B cell (primary cell): ENCODE measurements at places on chromosomes 6 and 20.
A peak's percentile ranks its signal among the peaks of the same experiment; 100 is the strongest.

- H3K4me3 ChIP-seq = no peak overlapping the region
- H3K36me3 ChIP-seq = peaks cover 9% of the 10 kb centered on the region
- peak overlapping the region; percentile 32 for H3K27ac ChIP-seq
Measured at GRCh38 chr6:156809034-156809433, 31.9 kb downstream of the ARID1B start.

DNA sequence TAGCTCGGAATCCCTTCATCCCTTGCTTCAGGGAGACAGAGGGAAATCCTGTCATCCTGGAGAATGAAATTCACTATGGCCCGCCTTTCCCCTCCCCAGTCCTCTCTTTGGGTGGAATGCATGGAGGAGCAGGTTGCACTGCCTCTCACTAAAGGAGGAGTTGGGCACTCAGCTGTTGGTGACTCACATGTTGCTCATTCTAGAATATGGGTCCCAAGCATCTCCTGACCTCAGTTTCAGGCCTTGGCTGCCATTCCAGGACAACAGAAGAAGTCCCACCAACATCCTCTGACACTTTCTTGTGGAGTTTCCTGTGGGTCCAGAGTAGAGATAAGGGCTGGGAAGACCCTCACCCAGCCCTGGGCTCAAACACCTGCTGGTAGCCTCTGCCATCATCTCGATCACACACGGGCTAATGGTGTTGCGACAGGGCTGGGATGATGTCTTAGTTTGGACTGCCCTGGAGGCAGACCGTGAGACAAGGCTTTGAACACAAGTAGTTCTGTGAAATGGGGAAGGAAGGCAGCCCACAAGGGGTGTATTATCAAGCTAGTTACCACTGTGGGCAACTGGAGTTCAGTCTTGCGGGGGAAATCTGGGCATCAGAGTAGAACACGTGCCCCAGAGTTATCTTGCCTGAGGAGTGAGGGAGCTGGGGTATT is 52.4 kb upstream of the RNF24 start:
- H3K27me3 ChIP-seq = no peaks in the 10 kb centered on the region
- no peaks in the 10 kb centered on the region for H3K4me1 ChIP-seq
- H3K4me3 ChIP-seq = no peak overlapping the region
- DNase-seq = no peak
- no peak overlapping the region for H3K27ac ChIP-seq

DNA sequence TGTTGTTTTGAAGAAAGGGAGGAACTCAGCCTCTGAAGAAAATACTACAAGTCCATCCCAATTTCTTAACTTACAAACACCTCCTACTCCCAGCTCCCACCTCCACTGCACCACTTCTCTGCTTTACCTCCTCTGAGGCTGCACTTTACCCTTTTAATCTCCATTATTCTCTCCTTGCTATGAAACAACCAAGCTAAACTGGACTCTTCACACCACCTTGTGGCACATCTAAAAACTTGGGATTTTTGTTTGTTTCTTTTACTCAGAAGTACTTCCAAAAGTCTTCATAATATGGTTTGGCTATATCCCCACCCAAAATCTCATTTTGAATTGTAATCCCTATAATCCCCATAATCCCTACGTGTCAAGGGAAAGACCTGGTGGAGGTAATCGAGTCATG is 142.2 kb downstream of the MOXD1 start:
- no peak for DNase-seq
- no peaks in the 10 kb centered on the region for H3K4me1 ChIP-seq
- no peaks in the 10 kb centered on the region for H3K27me3 ChIP-seq
- H3K4me3 ChIP-seq = no peak overlapping the region
- no peaks in the 10 kb centered on the region for H3K36me3 ChIP-seq

DNA sequence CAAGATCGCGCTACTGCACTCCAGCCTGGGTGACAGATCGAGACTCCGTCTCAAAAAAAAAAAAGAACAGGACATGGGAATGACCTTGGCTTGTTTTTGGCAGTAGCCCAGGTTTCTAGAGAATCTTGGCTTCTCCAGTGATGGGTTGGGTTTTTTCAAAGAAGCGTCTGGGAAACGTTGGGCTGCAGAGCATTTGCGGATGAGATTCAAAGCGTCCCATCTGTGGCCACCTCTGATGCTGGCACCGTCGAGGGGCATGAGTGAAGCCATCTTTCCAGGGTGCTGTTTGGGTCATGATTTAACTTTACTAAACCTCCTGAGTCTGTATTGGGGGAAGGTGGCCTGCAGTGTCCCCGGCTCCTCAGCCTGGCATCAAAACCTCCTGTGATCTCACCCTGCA is 43.2 kb upstream of the SRF start:
- H3K27me3 ChIP-seq = no peaks in the 10 kb centered on the region
- H3K27ac ChIP-seq = no peak overlapping the region
- no peak for DNase-seq
- H3K4me1 ChIP-seq = no peaks in the 10 kb centered on the region
- H3K4me3 ChIP-seq = no peak overlapping the region

DNA sequence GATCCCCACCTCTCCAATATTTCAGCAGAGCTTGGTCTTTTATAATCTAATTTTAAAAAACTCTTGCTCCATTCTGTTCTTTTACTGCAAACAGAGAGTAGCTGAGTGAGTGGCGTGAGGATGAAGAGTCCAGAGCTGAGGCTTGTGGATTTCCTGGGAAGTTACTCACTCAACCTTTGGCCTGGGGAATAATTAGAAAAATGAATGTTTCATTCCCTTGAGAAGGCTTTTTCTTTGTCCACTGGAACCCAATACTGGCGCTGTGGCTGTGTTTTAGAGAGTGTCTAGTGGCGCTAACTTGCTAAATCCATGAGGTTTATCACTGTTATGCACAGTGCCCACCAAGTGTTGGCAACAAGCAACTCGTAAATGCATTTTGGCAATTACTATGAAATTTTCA is 251.5 kb downstream of the HIVEP2 start:
- H3K36me3 ChIP-seq = no peaks in the 10 kb centered on the region
- no peaks in the 10 kb centered on the region for H3K27me3 ChIP-seq
- DNase-seq = no peak
- H3K27ac ChIP-seq = no peak overlapping the region
- peaks cover 4% of the 10 kb centered on the region for H3K4me1 ChIP-seq

- DNase-seq = no peak
- H3K36me3 ChIP-seq = no peaks in the 10 kb centered on the region
- no peaks in the 10 kb centered on the region for H3K27me3 ChIP-seq
- no peaks in the 10 kb centered on the region for H3K4me1 ChIP-seq
- H3K4me3 ChIP-seq = no peak overlapping the region
- H3K27ac ChIP-seq = no peak overlapping the region
Measured at GRCh38 chr6:700490-700889, 7.6 kb upstream of the EXOC2 start.

GRCh38 chr6:101585501-101585900 is 192.0 kb downstream of the GRIK2 start:
- DNase-seq = no peak
- no peak overlapping the region for H3K4me3 ChIP-seq
- no peaks in the 10 kb centered on the region for H3K4me1 ChIP-seq
- no peaks in the 10 kb centered on the region for H3K36me3 ChIP-seq

DNA sequence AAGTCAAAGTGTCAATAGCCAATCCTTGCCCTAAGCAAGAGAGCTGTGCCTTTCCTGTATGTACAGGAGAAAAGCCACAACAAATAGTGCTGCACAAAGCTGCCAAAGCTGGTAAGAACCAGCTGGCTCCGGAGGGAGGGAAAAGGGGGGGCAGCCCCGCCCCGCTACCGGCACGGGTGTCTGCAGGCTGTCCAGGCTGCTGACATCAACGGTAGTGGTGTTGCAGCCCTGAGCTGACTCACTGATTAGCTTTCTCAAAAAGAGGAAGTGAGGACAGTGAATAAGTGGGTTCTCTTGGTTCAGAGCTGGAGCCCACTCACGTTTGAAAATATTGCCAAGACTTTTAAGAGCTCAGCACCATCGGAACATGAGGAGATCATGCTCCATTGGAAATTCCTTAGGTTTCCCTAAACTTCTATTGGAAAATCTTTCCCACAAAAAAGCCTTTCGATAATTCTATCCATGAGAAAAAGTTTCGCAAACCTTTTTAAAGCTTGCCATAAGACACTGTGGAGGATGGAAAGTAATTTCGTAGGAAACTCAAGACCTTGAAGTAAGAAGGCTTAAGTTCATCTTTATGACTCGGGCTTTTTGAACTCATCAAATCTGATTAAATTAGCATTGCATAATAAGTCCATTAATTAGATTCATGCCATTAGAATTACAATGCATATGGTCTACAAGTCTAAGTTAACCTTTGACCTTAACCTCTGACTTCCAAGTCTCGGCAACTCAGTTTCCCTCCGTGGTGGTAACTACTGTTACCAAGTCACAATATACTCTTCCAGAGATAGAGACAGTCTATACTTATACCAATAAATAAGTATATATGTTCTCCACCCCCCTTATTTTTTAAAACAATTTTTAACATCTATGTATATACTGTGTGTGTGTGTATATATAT is 67.0 kb downstream of the TNFRSF21 start:
- no peaks in the 10 kb centered on the region for H3K36me3 ChIP-seq
- H3K4me3 ChIP-seq = no peak overlapping the region
- H3K4me1 ChIP-seq = peaks cover 34% of the 10 kb centered on the region
